ENCODE measurements at places on chromosomes 5 and 9. TPM values are rescaled to one million over a fixed set of nuclear protein-coding genes. Genes with fewer than 3 reads are reported as not detected.

The STPG3 gene
- total RNA-seq: not detected

The SLC36A2 gene
- not detected for total RNA-seq

The NIPSNAP3A gene
- 28.5 TPM for total RNA-seq

The SH3TC2 gene
- 6.0 TPM for total RNA-seq

The RIGI gene
- total RNA-seq: 17.8 TPM

The SIT1 gene
- not detected for total RNA-seq

The MUSK gene
- under 0.01 TPM for total RNA-seq

The HTR1A gene
- total RNA-seq: not detected

The FBXL7 gene
- total RNA-seq: 6.1 TPM

The ARHGEF39 gene
- total RNA-seq: 0.38 TPM

The GPX8 gene
- total RNA-seq: 36.8 TPM

The FTMT gene
- not detected for total RNA-seq

The WDR38 gene
- total RNA-seq: not detected

The PCDHA4 gene
- total RNA-seq: 1.1 TPM

The PLPPR1 gene
- total RNA-seq: 3.8 TPM

The SV2C gene
- total RNA-seq: not detected

The CNTNAP3 gene
- 60.5 TPM for total RNA-seq

The SLC34A3 gene
- not detected for total RNA-seq

The SPINK1 gene
- not detected for total RNA-seq

The CCNO gene
- 0.09 TPM for total RNA-seq

The NME5 gene
- 1.5 TPM for total RNA-seq

The ADAMTSL1 gene
- 21.6 TPM for total RNA-seq

The RASGEF1C gene
- total RNA-seq: not detected

The DOCK2 gene
- total RNA-seq: 0.75 TPM

The C5orf63 gene
- total RNA-seq: 0.63 TPM

The SPINK7 gene
- total RNA-seq: not detected

The HEMGN gene
- total RNA-seq: not detected

The CDC14B gene
- total RNA-seq: 5.2 TPM

The SPEF2 gene
- 1.1 TPM for total RNA-seq

The PCDHGB5 gene
- total RNA-seq: 14.3 TPM

All from endothelial cell of coronary artery (primary cell).